SK-MEL-5 (cell line): ENCODE measurements at places on chromosomes 6 and 20. TPM values are rescaled to one million over a fixed set of nuclear protein-coding genes. Genes with fewer than 3 reads are reported as not detected.

GRCh38 chr6:33980176-33981175, 165.4 kb downstream of the GRM4 start:
- no peak for DNase-seq

- no peak for DNase-seq
Measured at GRCh38 chr6:35496036-35496840, 641 bp downstream of the TEAD3 start.

DNA sequence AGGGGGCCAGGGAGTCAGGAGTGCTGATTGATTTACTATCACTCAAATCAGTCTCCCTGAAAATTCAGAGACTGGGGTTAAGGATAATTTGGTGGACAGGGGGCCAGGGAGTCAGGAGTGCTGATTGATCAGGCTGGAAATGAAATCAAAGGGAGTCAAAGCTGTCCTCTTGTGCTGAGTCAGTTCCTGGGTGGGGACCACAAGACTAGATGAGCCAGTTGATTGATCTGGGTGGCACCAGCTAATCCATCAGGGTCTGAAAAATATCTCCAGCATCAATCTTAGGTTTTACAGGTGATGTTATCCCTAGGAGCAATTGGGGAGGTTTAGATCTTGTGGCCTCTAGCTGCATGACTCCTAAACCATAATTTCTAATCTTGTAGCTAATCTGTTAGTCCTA, 6.1 kb upstream of the AFG1L start:
- DNase-seq: no peak

Gene SAMD10
- total RNA-seq: not detected in 2 replicates

DNA sequence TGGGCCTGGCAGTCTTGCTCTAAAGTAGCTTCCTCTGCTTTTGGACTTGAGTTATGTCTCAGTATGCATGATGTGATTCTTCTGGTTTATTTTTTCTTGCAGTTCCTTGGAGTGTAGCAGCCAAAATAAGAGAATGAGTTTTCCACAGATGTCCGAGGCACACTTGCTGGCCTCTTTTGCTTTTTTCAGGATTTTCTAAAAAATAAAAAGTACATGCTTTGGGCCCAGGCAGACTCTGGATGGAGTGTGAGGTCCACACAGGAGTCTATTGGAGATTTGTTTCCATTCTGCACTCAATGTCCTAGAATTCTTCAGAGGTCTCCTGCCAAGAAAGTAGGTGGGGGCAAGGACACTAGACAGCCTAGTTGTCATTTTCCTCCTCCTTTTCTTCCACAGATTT, 477.6 kb downstream of the EPM2A start:
- DNase-seq: no peak

- no peak for DNase-seq
Measured at GRCh38 chr20:36493801-36494114, 47.6 kb upstream of the MYL9 start.
